ENCODE measurements at places on chromosomes 1 and 21. TPM values are rescaled to one million over a fixed set of nuclear protein-coding genes. Genes with fewer than 3 reads are reported as not detected.
A peak's percentile ranks its signal among the peaks of the same experiment; 100 is the strongest.

DNA sequence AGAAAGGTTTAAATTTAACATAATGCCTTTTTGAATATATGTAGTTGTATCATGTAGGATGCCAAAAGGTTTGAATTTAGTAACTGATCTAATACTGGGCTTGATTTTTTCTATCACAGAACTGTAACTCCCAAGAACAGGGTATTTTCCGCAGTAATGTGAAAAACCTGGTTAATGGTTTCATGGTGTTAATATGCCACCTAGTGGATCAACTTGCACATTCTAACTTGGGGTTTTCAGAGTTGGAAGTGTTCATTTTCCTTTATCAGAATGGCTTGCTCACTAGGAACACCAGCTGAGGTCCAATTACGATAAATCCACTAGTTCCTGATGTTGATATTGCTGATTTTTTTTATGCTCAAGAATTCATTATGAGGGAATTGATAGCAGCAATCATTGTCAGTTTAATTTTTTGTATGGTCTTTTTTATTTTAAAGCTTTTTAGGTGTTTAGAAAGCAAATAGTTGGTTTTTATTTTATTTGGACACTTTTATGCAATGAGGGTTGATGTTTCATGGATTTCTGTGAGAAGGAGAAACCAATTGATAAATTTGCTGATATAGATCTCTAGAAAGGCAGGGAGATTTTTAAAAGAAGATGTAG lies 157.2 kb downstream of the PLA2G4A start:
- peak; percentile 84 for DNase-seq
- H3K27me3 ChIP-seq: no peaks in the 10 kb centered on the region
- no peaks in the 10 kb centered on the region for H3K36me3 ChIP-seq
- no peak overlapping the region for H3K4me3 ChIP-seq

DNA sequence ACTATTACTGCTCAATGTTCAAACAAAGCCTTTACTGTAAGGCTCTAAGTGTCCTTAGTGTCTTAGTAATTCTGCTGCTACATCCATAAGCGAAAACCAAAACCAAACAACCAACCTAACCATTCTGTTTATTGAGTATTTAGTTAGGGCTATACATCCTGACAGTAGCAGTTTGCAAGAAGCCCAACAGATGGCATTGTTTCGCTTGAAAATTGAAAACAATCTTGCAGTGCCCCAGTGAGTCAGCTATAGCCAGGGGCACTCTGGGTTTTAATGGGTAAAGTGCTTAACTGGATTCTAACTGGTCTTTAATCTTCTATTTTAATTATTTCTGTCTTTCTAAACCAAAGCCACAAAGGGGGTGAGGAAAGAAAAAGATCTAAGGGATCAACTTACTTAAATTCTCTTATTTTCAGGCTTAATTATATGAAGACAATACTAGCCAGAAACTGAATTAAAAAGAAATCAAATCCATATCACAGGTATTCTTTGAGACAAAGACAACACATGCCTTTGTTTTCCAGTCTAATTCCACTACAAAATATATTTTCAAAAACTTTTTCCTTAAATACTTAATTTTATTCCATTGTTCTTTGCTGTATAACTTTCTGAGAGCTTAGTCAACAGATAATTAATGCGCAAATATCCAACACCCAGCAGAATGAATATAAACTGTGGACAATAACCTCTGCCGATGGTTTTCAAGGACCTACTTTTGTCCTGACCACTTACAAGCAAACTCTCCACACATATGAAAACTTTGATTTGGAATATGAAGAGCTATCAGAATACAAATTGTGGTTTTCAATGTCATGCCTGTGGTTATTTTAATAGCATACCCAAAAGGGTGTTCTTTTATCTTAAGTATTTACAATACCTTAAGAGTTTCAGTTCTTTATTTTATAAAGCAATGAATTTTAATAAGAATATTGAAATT lies 15.2 kb downstream of the POGZ start:
- DNase-seq: peak; percentile 85
- peaks cover 10% of the 10 kb centered on the region for H3K36me3 ChIP-seq
- H3K4me1 ChIP-seq: no peaks in the 10 kb centered on the region
- H3K4me3 ChIP-seq: no peak overlapping the region

GRCh38 chr1:86775395-86775794 lies 71.0 kb downstream of the SH3GLB1 start:
- H3K27me3 ChIP-seq: no peaks in the 10 kb centered on the region
- H3K4me3 ChIP-seq: no peak overlapping the region
- peaks cover 48% of the 10 kb centered on the region for H3K4me1 ChIP-seq
- peak overlapping the region; percentile 78 for H3K27ac ChIP-seq

DNA sequence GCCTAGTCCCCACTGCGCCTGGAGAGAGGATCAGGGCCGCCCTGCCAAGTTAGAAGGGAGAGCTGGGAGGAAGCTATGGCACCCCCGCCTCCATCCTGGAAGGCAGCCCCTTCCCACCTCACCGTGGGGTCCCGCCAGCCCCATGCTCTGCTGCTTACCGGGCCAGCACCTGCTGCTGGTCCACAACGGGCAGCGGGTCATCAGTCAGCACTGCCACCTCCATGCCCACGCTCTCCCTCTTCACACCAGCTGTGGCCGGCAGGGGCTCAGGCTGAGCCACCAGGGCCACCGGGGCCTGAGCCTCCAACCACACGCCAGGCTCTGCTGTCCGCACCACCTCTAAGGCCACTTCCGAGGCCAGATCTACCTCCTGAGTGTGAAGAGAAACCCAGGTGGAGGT lies 23.5 kb upstream of the DDOST start:
- H3K27me3 ChIP-seq: no peaks in the 10 kb centered on the region
- H3K4me3 ChIP-seq: no peak overlapping the region
- H3K27ac ChIP-seq: no peak overlapping the region
- no peaks in the 10 kb centered on the region for H3K4me1 ChIP-seq
- no peaks in the 10 kb centered on the region for H3K36me3 ChIP-seq
- no peak for DNase-seq

Gene RIMS3
- 33.0 TPM for total RNA-seq

Gene NTMT2
- not detected for total RNA-seq

Gene HSF2BP
- total RNA-seq: 1.2 TPM

Gene KDF1
- total RNA-seq: 0.67 TPM

Gene NKAIN1
- 1.9 TPM for total RNA-seq

Gene NSUN4
- 9.5 TPM for total RNA-seq
